ENCODE measurements at places on chromosomes 7 and 10. TPM values are rescaled to one million over a fixed set of nuclear protein-coding genes. Genes with fewer than 3 reads are reported as not detected.

The GPR146 gene
- 32.8 TPM for total RNA-seq

The HHEX gene
- 19.7 TPM for total RNA-seq

The ADAM8 gene
- 24.0 TPM for total RNA-seq

The CRCP gene
- total RNA-seq = 31.1 TPM

All from upper lobe of left lung (tissue), 6 donors.